ENCODE measurements at places on chromosomes 1 and 21. TPM values are rescaled to one million over a fixed set of nuclear protein-coding genes. Genes with fewer than 3 reads are reported as not detected.

SMCP gene
- total RNA-seq, result not detected

LRRC38 gene
- not detected for total RNA-seq

MX1 gene
- 111 TPM for total RNA-seq

KLHDC9 gene
- total RNA-seq, result not detected

MYBPH gene
- total RNA-seq, result not detected

CTH gene
- 4.6 TPM for total RNA-seq

KRTAP19-4 gene
- total RNA-seq, result not detected

HLX gene
- total RNA-seq, result 0.20 TPM

C1orf141 gene
- total RNA-seq, result not detected

RAB25 gene
- total RNA-seq, result 1.5 TPM

AADACL4 gene
- total RNA-seq, result not detected

GPR25 gene
- 1.2 TPM for total RNA-seq

GNG4 gene
- not detected for total RNA-seq

KRTAP7-1 gene
- total RNA-seq, result not detected

ATP1B1 gene
- 25.0 TPM for total RNA-seq

SH2D2A gene
- 158 TPM for total RNA-seq

CFAP141 gene
- total RNA-seq, result not detected

LIPI gene
- total RNA-seq, result not detected

AMIGO1 gene
- total RNA-seq, result 6.6 TPM

DR1 gene
- 85.4 TPM for total RNA-seq

PLA2G5 gene
- not detected for total RNA-seq

MROH9 gene
- total RNA-seq, result not detected

PFKFB2 gene
- total RNA-seq, result 1.1 TPM

S100A14 gene
- not detected for total RNA-seq
